ENCODE measurements at places on chromosomes 1 and 21.

- peak; percentile 76 for DNase-seq
- peaks cover 25% of the 10 kb centered on the region for H3K4me1 ChIP-seq
- peaks cover 38% of the 10 kb centered on the region for H3K36me3 ChIP-seq
- no peaks in the 10 kb centered on the region for H3K27me3 ChIP-seq
- no peak overlapping the region for H3K27ac ChIP-seq
Observed at GRCh38 chr1:206606867-206607266, 5.4 kb downstream of the EIF2D start.

DNA sequence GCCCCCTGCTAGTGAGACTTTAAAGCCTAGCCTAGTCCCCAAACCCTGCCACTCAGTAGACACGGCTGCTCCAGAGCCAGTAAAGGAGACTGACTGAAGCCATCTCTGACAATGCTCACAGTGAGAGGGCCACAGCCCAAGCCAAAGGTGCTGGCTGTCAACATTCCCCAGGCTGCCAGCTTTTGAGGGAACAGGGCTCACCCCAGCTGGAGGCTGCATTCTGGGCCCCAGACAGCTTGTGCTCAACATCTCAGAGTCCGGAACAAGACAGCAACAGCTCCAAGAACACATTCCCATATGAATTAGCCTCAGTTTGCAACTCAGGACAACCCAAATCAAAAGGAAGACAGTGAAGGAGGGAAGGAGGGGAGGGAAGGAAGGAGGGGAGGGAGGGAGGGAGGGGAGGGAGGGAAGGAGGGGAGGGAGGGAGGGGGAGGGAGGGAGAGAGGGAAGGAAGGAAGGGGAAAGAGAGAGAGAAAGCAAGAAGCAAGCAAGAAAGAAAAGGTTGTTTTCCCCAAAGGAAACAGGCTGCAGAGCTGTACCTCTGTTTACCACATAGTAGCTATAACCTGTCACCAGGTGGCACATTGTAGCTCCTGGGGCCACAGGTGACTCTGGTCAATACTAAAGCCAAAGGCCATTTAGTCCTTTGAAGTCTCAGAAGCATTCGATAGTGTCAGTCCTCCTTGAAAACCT is 5.4 kb downstream of the ARTN start:
- H3K4me1 ChIP-seq = peaks cover 23% of the 10 kb centered on the region
- H3K27me3 ChIP-seq = peaks cover 2% of the 10 kb centered on the region
- no peaks in the 10 kb centered on the region for H3K36me3 ChIP-seq
- DNase-seq = no peak

- H3K4me3 ChIP-seq = no peak overlapping the region
- peaks cover 18% of the 10 kb centered on the region for H3K4me1 ChIP-seq
- no peaks in the 10 kb centered on the region for H3K27me3 ChIP-seq
- no peaks in the 10 kb centered on the region for H3K36me3 ChIP-seq
- H3K27ac ChIP-seq = no peak overlapping the region
Observed at GRCh38 chr1:108584428-108584856, 24.5 kb downstream of the EEIG2 start.

DNA sequence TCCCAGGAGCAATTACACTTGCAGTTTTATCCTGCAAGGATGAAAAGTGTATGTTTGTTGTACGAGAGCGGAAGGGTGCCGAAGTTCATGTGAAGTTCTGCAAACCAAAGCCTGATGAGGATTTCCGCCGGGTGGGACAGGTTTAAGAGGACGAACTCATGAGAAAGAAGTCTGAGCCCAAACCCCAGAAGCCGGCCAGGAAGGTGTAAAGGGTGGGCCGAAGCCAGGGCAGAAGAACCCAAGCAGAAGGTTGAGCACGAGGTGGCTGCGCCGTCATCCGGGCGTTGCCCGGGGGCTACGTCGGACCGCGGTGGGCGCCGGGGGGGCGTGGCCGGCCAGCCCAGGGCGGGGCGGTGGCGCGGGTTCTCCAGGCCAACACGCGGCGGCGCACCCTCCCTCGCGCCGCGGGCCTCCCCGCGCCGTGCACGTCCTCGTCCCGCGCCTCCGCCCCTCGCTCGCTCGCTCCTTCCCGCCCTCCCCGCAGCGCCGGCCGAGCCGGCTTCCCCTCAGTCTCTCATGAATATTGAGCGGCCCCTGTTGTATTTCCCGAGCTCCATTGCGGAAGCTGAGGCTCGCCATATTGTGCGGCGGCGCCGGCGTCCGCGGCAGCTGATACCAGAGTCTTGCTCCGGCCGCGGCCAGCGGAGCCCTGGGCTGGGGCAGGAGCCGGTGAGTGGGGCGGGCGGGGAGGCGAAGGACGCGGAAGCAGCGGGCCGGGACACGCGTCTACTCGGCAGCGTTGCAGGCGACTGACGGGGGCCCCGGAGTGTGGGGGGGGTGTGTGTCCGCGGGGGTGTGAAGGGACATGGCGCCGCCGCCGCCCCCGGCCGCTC is at the start of gene RNF2:
Gene RNF2 (plus strand): TSS at position 578 of the 833 bp plus-strand sequence. CDS start 41,996 bp downstream, outside the sequence.
- H3K27me3 ChIP-seq = no peaks in the 10 kb centered on the region
- peak; percentile 97 for DNase-seq
- H3K4me1 ChIP-seq = peaks cover 19% of the 10 kb centered on the region
- peak within 1 kb of the TSS; percentile 88 for H3K4me3 ChIP-seq

DNA sequence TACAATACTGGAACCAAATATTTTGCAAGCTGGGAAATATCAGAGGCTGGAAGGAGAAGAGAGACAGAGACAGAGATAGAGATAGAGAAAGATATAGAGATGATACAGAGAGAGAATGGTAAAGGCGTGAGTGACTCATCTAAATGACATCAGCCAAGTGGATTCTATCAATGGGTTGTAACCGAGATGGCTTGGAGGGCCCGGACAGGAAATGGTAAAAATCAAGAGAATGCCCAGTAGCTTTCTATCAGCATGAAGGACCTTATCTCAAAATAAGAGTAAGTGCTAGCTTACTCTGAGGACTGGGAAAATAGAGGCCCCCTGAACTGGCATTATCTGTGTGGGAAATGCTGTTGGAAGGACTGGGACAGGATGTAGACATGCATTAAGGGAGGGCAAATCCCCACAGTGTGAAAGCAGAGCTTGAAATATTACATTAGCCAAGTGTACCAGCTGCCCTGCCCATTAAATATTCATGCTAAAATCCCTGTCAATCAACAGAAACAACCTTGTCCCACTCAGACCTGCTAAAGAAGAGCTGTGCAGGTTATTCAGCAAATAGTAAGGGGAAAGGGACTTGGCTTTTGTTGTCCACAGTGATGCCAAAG is 76.6 kb upstream of the ZNF644 start:
- peaks cover 10% of the 10 kb centered on the region for H3K4me1 ChIP-seq
- no peak for DNase-seq
- no peak overlapping the region for H3K27ac ChIP-seq
- H3K27me3 ChIP-seq = peaks cover 34% of the 10 kb centered on the region
- no peak overlapping the region for H3K4me3 ChIP-seq

- no peaks in the 10 kb centered on the region for H3K4me1 ChIP-seq
- DNase-seq = no peak
- no peak overlapping the region for H3K4me3 ChIP-seq
- no peak overlapping the region for H3K27ac ChIP-seq
Observed at GRCh38 chr1:113101588-113101987, 28.6 kb downstream of the LRIG2 start.
